Central memory CD8-positive, alpha-beta T cell (primary cell): ENCODE measurements at places on chromosomes 1 and 21.

DNA sequence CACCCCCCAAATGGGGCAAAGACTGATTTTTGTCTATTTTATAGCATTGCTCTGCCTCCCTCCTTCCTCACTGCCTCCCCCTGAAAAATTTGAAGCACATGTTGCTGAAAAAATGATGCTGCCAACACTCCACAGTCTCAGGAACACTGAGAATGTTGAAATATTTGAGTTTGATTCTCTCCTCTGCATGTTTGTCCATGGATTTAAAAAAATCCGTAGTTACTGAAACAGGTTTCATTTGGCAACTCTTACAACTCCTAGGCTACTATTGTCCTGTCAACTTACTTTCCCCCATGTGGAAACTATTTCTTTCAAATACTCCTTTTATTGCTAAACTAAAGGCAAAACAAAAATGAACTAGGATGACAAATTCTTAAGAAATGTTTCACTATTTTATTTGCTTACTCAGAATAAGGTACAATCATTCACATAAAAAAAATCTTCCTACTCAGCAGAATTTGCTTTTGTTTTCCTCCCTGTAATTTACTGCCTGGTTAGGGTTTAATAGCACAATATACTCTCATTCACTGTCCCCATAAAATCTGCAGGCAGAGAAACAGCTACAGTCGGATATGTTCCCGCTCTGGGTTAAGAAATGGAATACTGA lies 50.2 kb downstream of the C21orf91 start:
- DNase-seq = no peak

DNA sequence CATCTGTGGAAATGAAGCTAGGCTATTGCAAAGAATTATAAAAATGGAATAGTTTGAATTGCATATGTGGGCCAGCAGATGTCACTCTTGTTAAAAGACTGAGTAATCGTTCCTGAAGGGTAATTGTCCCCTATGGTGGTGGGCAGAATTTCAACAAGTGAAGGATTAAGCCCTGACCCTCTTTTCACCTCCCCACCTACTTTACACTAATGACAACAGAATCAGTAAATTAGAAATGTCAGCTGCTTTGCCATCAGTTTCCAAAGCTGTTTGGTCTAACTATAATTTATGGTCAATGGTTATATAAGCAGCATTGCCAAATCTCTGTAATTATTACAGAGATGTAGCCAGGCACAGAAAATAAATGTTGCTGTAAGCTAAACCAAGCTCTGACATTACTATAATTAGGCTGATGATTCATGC lies 898.6 kb downstream of the AMY1C start:
- no peak for DNase-seq

- no peak for DNase-seq
Measured at GRCh38 chr1:57530206-57530910, 106.5 kb upstream of the DAB1 start.

DNA sequence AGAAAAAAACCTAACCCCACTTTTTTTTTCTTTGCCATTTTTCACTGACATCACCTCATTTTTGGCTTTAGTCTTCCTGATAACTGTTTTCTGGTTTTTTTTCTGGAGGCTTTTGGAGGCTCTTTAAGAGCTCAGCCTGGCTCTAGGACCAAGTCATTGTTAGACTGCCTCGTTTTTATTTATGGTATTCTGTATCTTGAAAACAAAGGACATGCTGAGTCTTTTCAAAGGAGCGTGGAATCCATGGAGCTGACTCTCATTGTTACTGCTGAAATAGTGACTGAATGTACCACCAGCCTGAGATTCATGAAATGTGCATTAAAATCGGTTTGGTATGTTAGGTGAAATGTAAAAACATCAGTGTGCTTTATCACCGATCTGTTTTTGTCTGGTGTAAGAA lies 28.0 kb downstream of the RASAL2 start:
- no peak for DNase-seq

DNA sequence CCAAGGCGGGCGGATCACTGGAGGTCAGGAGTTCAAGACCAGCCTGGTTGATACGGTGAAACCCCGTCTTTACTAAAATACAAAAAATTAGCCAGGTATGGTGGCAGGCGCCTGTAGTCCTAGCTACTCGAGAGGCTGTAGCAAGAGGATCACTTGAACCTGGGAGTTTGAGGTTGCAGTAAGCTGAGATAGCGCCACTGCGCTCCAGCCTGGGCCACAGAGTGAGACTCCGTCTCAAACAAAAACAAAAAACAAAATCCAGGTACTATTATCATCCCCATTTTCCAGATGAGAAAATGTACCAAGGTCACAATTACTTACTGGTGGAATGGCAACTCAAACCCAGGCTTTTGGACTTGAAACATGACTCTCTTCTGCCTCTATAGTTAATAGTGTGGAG lies 4.5 kb downstream of the TOMM20 start:
- no peak for DNase-seq

DNA sequence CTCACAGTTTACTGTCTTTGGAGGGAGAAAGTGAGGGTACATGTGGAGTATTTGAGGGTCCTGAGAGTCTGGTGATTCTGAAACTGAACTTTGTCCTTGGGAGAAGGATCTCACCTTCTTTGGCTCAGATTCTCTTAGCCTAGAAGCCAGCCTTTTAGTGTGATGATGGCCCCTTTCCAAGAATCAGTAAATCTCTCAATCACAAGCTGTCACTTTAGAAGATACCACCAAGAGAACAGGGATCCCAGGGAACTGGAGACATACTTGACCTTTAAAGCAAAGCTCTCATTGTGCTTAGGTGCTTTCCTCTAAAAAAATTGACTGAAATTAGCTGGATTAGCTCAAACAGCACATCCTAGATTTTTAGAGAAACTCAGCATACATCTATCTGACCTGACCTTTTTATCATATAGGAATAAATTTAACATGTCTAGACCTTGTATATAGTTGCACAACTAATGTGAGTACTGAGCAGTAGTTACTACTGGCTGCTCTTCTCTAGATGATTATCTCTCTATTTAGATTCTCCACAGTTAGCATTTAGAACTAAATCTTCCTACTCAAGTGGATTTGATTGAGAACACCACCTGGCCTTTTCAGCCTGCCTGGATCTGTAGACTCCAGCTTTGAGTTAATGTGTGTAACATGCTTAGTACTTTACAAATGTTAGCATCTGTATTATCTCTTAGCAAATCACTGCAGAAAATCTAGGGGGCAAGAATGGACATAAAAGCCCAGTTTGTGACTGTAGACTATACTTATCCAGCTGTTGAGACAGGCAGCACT lies 157.7 kb downstream of the MAST2 start:
- DNase-seq = no peak

- no peak for DNase-seq
Measured at GRCh38 chr1:19814681-19815503, at the start of gene RNF186. Gene RNF186, minus strand, starts transcription at chr1:19815283. Its CDS starts 182 bp downstream, at chr1:19815101.

GRCh38 chr1:173417563-173417962 lies 59.6 kb upstream of the PRDX6 start:
- no peak for DNase-seq

DNA sequence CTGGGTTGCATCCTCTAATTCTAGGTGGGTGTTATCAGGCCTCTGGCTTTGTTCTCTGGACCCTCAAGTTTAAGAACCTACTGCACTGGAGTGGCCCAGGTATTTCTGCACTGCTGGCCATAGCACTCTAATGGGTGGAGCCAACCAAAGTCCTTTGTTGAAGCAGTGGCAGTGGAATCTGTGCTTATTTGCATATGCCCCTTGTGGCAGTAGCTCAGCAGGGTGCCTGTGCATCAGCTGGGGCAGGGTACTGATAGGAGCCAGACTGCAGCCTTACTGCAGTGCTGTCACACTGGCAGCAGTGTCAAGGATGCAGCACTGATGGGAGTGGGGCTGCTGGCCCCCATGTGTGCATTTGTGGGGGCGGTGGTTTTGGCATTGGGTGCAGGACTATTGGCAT lies 660.6 kb downstream of the LRRIQ3 start:
- DNase-seq = no peak

DNA sequence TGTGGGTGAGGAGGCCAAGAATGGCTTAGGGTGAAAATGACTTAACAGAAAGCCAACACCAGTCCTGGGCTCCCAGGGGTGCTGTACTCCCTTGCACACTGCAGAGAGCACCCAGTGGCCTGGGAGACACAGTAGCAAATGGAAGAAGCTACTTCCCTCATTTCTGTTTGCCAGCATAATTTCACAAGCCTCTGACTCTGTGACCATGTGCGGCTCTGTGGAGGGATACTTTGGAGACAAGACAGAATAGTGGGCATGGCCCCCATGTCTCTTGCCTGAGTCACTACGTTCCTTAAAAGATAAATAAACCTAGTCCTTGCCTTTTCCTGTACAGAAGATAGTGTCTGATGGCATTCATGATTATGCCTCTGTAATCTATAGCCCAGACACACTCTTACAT lies 38.1 kb downstream of the TRIM62 start:
- no peak for DNase-seq

DNA sequence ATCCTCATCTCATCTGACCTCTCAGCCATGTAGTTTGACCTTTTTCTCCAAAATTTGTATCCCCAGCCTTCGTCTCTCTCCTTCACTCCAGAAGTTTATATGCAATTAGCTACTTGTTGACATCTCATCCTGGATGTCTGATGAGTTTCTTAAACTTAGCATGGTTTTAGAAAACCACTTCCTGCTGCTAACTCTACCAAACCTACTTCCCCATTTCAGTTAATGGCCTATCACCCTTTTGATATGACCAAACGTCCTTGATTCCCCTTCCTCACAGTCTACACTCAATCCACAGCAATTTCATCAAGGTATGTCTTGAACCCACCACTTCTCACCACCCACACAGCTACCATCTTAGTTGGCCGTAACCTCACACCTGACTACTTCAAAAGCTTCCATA lies 121.9 kb downstream of the LRRC40 start:
- no peak for DNase-seq

DNA sequence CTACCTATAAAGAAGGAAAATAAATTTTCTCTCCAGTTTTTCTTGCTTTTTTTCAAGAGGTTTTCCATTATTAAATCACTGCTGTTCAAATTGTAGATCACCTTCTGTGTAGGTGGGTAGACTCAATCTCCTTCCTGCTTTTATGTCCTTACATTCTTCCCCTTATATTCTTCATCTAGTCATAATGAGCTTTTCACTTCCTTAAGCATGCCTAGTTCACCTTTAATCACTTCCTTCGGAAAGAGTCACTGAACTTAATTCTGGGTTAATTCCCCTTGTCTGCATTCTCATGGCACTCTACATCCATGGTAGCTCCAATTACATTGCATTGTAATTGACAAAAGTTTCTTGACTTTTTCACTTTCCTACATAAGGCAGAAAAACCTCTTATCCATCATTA lies 6.1 kb upstream of the FAM177B start:
- DNase-seq = no peak

DNA sequence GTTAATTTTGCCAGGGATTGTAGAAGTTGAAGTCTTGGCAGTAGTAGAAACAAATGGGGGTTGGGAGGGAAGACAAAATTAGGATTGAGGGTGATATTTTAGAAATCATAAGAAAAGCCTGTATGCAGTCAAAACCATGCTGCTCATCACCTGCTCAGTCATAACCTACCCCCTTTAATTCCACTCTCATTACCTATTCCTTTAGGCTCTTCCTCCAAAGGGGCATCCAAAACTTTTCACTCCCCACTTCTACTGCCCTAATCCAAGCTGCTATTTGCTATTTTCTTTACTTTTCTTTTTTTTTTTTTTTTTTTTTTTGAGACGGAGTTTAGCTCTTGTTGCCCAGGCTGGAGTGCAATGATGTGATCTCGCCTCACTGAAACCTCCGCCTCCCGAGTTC lies 11.5 kb downstream of the H3-3A start:
- no peak for DNase-seq

DNA sequence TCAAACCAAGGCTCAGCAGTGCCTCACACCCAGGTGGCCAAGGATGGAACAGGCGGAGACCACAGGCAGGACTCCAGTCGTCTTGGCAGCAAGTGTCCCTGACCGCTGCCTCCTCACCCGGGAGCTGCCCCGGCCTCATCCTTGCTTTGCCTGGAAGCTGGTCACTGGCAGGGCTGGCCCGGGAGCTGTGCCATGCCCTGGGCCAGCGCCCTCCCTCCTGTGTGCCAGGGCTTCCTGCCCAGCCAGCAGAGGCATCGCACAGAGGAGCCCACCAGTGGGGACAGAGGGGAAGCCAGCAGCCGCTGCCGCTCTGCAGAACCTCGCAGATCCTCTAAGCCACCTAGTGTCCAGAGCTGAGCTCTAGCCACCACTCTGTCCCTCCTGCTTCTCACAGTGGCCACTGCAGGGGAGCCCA lies 7.8 kb downstream of the CASZ1 start:
- DNase-seq = no peak

GRCh38 chr1:161702250-161702649 lies 4.8 kb upstream of the FCRLA start:
- DNase-seq = no peak

GRCh38 chr1:1921459-1921862 lies 2.4 kb upstream of the TMEM52 start:
- DNase-seq = no peak

GRCh38 chr1:238895911-238896310 lies 490.5 kb upstream of the CHRM3 start:
- DNase-seq = no peak

DNA sequence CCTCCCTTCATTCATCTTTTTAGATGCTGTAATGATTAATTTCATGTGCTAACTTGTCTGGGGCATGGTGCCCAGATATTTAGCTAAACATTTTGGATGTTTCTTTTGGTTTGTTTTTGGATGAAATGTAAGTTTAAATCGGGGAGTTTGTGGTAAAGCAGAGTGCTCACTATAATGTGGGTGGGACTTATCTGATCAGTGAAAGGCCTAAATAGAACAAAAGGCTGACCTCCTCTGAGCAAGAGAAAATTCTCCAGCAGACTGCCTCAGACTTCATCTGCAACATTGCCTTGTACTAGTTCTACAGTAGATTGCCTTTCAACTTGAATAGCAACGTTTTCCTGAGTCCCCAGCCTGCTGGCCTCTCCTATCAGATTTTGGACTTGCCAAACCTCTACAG lies 183.6 kb downstream of the S1PR1 start:
- no peak for DNase-seq

DNA sequence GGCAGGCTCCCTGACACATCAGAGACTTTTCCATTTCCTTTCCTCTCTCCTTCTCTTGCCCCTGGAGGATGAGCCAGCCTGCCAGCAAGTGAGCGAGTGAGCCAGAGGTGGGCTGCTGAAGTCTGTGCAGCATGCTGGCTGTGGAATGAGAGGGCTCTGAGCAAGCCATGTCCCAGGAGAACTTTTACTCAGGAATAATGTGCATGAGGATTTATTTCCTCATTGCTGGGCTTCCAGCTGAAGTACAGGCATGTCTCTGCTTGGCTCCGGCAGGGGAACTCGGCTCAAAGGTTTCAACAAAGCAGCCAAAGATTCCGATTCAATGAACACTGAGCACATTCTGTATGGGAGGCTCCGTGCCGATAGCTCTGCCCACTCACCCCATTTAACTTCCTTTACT lies 43.7 kb downstream of the UBIAD1 start:
- no peak for DNase-seq
